CD8-positive, alpha-beta memory T cell (primary cell): ENCODE measurements at places on chromosomes 11 and 22. TPM values are rescaled to one million over a fixed set of nuclear protein-coding genes. Genes with fewer than 3 reads are reported as not detected.
A peak's percentile ranks its signal among the peaks of the same experiment; 100 is the strongest.

Gene KLHL35
- total RNA-seq, result 0.44 TPM

DNA sequence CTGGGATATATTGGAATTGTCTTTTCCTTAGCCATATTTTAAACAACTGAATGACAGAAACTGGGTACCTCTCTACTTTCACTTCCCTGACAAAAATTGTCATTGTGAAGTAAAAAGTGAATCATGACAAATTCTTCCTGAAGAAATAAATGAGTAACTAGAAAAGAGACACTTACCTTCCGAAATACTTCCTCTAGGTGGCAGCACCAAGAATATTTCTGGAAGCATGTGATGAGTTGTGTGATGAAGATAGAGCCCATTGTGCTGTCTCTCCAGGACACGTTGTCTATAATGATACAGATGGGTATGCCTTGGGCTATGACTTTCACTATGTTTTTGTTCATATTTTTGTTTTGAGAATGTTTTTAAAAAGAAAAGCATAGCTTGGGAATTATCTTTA lies 21.5 kb downstream of the CASP4 start:
- DNase-seq, result peak; percentile 34

GRCh38 chr22:22756109-22756508 lies 111.7 kb downstream of the GGTLC2 start:
- DNase-seq, result no peak

- DNase-seq, result no peak
Observed at GRCh38 chr11:119880873-119881272, 151.9 kb upstream of the NECTIN1 start.

DNA sequence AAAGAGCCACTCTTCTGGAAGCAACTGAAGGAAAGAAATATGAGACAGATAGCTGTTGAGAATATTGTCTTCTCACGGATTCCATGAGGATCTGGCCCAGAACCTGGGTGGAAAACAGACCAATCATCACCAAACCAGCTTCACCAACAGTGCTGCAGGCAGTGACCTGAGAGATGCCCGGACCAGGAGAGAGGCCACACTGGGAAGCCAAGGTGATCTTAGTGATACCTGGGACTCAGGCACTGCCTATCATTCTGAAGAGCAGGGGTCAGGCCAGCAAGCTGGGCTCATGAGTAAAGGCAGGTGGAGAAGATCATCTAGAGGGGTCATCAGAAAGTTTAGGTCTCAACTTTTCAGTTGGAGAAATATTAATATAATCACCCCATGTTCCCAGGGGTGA lies 595.8 kb upstream of the CADM1 start:
- no peak for DNase-seq
